NCI-H774 (cell line): ENCODE measurements at places on chromosomes 1 and 21.

GRCh38 chr1:26373281-26373680 is 731 bp upstream of the ZNF683 start:
- no peak for DNase-seq

GRCh38 chr1:167554028-167554779 is 642 bp upstream of the CREG1 start:
- DNase-seq = no peak

DNA sequence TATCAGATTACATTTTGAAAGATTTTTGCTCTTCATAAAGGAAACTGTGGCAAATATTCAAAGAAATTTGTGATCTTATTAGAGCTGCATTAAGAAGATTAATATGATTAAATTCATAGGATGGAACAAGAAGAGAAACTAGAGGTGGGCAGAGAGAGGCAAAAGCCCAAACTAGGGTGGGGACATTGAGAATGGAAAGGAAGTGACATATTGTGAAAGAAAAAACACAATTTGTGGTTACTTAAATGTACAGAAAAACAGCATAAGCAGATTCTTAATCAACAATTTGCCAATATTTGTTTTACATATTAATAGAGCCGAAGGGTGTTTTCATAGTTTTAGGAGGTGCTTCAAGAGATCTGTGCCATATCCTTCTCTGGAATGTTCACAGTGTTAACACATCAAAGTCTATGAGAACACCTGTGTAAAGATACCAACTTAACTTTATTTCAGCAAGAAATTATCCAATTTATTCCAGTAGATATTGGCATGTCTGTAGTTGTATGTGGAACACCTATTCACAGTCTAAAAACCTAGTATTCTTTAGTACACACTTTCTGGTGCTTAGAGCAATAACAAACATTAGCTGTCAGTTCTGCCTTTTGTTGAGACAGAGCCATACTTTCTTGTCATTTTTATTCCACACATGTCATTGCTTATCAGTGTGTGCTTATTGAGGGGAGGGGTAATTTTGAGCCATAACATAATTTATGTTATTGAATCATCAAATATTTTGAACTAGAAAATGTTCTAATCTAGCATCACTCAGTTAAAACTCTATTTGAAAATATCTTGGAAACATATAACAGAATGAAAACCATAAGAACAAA is 401.5 kb downstream of the PTPRC start:
- no peak for DNase-seq

- DNase-seq = no peak
Observed at GRCh38 chr1:47656719-47657685, 219.2 kb downstream of the FOXD2 start.

DNA sequence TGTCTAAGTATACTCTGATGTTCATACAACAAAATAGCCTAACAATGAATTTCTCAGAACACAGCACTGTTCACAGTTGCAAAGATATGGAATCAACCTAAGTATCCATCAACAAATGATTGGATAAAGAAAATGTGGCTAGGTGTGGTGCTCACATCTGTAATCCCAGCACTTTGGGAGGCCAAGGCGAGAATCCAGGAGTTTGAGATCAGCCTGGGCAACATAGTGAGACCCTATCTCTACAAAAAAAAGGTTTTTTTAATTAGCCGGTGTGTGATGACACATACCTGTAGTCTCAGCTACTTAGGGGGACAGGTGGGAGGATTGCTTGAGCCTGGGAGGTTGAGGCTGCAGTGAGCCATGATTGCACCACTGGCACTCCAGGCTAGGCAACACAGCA is 10.7 kb downstream of the IFNAR2 start:
- no peak for DNase-seq

GRCh38 chr1:145960468-145961108 is 2.8 kb upstream of the LIX1L start:
- DNase-seq = peak; percentile 61

DNA sequence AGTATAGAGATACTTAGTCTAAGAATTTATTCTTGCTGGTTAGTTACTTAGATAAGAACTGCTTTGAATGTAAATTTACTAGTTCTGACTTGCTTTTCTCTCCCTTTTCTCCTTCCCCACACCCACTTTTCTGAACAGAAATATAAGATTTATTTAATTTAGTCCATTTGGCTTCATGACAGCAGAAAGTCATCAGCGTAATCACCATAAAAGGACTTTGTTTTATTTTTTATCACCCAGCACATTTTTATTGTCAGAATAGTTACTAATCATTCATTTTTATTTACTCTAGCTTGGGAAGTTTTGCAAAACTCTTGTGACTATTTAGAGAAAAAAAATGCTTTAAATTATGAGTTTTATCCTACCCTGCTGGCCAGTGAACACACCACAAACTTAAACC is 197.2 kb downstream of the CHRM3 start:
- no peak for DNase-seq

- no peak for DNase-seq
Observed at GRCh38 chr1:99850459-99851291, 514 bp downstream of the AGL start.

GRCh38 chr1:195275710-195276109 is 1332.5 kb downstream of the KCNT2 start:
- no peak for DNase-seq

GRCh38 chr21:27645285-27645684 is 678.4 kb upstream of the ADAMTS5 start:
- DNase-seq = no peak

DNA sequence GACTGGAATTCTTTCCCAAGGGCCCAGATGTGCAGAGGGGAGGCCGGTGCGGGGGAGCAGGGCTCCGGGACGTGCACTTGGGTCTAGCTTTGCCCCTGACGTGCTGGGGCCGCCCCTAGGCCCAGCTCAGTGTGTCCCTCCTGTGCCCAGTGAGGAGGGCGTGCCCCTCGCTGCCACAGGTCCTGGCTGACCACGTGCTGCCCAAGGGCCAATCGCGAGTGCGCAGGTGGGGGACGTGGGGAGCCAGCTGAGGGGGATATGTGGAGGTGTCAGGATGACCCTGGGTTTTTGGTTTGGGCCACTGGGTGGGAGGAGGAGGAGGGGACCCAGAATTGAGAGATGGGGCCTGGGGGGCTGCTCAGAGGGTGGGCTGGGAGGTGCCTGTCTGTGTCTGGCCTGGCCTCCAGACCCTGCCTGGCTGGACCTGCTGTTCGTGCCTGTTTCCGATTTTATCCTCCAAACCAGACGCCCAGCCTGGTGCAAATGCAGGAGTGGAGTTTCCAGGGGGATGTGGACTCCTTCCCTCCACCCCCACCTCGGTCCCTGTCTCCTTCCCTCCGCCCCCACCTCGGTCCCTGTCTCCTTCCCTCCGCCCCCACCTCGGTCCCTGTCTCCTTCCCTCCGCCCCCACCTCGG is 6.1 kb upstream of the RNF223 start:
- DNase-seq = peak; percentile 17

DNA sequence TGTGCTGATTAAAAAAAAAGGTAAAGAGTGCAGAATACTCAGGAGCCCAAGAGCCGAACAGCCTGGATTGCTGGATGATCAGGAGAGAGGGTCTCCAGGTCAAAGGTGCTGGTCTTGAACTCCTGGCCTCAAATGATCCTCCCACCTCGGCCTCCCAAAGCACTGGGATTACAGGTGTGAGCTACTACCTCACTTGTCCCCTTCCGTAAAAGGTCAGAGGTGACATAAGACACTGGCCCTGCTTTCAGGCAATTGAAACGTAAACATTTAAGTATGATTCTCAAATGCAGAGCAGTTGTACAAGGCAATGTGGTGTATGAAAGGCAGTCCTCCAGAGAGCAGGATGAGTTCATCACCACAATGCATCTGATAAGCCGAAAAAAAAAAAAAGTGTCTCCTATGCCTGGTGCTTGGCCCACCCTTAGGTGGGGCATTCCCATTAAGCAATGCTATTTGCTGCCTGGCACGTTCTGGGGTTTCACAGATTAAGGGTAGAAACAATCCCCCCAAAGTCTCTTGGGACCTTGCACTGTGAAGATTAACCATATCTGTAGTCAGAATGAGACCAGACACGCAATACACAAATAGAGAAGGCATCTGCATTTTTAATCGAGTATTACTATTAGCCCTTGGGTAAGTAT is 47.7 kb downstream of the PARP1 start:
- DNase-seq = no peak

DNA sequence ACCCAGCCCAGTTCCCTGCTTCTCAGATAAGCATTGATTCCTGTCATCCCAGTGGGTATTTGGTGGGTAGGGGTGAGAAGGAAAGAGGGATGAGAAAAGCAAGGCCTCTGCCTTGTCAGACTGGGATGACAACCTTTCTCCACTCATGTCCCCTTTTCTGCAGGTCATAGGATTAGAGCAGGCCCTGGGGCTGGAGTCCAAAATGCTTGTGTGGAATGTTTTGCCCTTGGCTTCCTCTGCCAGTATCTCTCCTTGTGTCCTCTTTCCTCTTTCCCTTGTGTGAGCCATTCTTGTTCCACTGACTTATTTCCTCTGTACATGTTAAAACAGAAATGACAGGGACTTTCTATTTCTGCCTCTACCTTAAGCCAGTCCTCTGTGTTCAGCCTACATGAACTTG is 4.1 kb downstream of the ATP2B4 start:
- no peak for DNase-seq

GRCh38 chr1:175273376-175274031 is 80.9 kb upstream of the KIAA0040 start:
- DNase-seq = no peak

- no peak for DNase-seq
Observed at GRCh38 chr21:42157606-42158310, 61.2 kb upstream of the ABCG1 start.

- DNase-seq = no peak
Observed at GRCh38 chr1:223713546-223714420, 1.4 kb downstream of the CAPN2 start.

DNA sequence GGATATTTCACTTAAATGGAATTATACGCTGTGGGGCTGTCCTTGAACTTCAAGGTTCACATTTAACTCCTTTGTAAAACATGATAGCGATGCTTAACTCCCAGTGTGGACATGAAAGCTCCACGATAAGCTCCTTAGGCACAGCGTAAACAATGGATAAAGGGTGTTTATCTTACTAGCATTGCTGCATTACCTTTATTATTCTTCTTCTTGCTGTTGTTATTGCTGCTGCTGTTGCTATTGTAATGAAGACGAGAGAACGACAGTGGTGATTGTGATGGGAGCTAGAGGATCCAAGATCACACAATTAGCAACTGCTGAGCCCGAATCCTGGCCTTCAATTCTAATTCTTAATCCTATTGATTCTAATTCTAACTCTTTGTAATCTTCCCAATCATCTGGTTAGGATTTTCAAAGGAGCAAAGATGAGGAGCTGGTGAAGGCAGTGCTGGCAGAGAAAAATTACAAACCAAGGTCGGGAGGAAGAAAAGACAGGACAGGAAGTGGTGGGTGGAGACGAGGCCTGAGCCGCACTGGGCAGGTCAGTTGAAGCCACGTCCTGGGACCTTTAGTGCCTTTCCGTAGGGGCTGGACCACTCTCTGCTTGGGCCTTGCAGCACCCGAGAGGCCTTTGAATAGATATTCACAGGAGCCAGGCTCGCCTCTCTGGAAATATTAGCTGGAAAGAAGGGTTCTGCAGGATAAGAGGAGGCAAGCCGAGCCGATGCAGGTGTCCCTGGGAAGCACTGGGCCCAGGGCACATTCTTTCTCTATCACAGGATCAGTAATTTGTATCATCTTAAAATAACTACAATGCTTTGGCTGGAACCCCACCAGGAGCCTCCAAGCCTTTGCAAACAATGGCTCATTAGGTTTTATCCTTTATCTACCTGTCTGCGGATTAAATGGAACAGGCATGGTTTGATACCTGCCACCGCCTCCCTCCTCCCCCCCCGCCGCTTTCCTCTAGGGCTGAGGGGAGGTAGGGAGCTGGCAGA is 571.6 kb downstream of the AJAP1 start:
- no peak for DNase-seq

- peak; percentile 60 for DNase-seq
Observed at GRCh38 chr1:162587347-162587746, 25.8 kb downstream of the UAP1 start.

- DNase-seq = no peak
Observed at GRCh38 chr1:119964673-119965363, 68.5 kb upstream of the ADAM30 start.

DNA sequence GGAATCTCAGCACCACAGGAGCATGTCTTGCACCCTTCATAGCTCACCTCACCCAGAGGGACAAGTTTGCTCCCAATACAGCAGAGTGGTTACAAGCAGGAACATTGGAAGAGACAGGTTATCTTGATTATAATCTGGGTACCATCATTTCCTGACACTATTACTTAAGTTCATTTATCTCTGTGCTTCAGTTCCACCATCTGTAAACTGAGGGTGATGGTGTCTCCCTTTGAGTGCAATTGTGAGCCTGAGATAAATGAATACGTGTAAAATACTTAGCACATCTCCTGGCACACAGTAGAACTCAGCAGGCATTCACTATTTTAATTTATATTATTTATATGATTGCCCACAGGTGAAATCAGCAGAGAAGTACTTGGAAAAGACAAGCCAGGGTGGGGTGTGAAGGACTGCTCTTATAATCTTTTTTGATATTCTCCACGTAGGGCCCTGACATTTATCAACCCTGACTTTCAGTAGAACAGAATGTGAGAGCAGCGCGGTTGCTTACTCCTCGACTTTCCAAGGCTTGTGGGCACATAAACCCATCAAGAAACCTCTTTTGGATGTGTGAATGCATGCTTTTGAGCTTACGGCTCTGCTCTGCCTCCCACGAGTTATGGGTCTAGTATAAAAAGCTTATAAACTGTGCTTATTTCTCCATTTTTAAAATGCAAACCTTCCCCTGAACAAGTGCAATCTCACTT is 34.9 kb downstream of the DUSP10 start:
- no peak for DNase-seq

- DNase-seq = no peak
Observed at GRCh38 chr1:13801655-13802486, 101.9 kb downstream of the PRDM2 start.

GRCh38 chr1:30285501-30285932 is 437.9 kb downstream of the MATN1 start:
- DNase-seq = no peak

DNA sequence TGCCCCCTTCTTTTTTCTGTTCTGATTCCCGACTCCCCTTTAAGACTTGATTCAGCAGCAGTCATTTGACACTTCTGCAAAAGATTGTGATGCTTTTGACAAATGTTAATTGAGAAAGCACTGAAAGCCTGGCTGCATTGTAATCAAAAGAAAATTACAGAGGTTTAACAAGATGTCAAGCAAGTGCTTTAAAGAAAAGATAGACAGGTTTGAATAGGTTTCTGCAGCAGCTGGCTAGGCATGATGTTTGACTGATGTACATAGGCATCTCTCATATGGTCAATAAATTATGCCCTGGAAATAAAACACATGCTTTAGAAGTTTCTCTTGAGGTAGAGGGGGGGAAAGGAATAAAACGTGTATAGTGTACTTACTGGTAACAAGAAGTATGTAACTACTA is 147.8 kb downstream of the ADGRL2 start:
- DNase-seq = no peak

- no peak for DNase-seq
Observed at GRCh38 chr1:118290571-118290970, 105.5 kb upstream of the SPAG17 start.

GRCh38 chr1:212030936-212031528 is 4.3 kb downstream of the INTS7 start:
- DNase-seq = no peak

GRCh38 chr1:89739844-89740216 is 81.0 kb upstream of the LRRC8D start:
- DNase-seq = no peak

GRCh38 chr1:56572334-56573050 is 6.9 kb downstream of the PLPP3 start:
- no peak for DNase-seq
